ENCODE measurements at places on chromosomes 5 and 9.

DNA sequence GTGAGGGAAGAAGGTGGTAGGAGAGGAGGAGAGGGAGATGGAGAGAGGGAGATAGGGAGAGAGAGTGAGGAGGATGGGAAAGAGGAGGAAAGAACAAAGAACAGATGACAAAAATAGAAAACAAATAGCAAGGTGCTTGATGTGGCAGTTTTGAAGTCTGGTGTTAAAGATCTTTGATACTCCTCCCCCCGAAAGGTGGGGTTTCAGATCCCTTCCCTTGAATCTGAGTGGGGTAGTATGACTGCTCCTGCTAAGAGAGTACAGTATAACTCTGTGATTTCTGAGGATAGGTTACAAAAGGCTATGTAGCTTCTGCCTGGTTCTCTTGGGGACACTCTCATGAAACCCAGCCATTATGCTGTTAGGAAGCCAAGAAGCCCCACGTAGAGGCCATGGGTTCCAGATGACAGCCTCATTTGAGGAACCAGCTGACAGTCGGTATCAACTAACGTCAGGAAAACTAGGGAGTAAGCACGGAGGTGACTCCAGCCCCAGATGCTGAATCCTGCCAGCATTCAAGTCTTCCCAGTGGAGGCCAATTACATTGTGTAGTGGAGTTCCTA, 102.1 kb downstream of the FANCC start:
- no peak for DNase-seq

GRCh38 chr5:95086927-95087815, 197.7 kb downstream of the MCTP1 start:
- DNase-seq: no peak

GRCh38 chr9:134738869-134739659, 97.5 kb downstream of the COL5A1 start:
- DNase-seq: peak; percentile 49

GRCh38 chr9:118992813-118993794, 376.1 kb downstream of the BRINP1 start:
- DNase-seq: no peak

GRCh38 chr5:133254803-133255202, 203.0 kb downstream of the HSPA4 start:
- no peak for DNase-seq

DNA sequence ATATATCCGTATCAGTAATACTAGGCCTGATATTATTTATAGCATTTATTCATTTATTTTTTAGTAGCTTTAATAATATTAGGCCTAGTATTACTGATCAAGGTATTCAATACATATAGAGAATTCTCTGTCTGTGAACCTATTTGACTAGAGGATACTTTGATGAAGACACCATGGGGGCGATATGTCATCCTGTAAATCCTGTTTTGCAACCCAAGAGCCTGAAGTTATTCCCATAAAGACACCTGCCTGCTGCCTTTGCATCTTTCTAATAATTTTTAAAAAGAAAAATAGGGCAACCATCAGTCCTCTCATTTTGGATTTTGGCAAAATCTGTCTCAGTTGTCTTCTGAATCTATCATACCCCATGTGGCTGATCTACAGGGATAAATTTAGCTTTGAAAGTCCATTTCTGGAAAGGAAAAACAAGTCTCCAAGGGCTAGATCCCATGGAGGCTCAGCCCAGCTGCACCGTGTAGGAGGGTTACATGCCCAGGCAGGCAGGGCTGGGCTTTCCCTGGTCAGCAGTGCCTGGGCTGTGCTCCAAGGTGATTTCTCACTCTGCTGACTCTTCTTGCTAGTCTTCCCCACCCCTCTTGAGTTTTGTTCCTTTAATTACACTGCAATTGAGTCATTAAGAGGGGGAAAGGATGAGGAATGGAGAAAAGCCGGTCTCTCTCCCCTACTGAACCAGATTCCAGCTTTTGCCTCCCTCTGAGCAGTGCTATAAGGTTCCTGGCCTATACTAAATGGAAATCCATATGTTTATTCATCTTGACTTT, 169.0 kb downstream of the TRIM32 start:
- DNase-seq: peak; percentile 5

- no peak for DNase-seq
Measured at GRCh38 chr9:114998326-114998725, 67.9 kb upstream of the TNFSF8 start.

GRCh38 chr9:38671372-38671731, 48.6 kb downstream of the FAM240B start:
- DNase-seq: no peak

DNA sequence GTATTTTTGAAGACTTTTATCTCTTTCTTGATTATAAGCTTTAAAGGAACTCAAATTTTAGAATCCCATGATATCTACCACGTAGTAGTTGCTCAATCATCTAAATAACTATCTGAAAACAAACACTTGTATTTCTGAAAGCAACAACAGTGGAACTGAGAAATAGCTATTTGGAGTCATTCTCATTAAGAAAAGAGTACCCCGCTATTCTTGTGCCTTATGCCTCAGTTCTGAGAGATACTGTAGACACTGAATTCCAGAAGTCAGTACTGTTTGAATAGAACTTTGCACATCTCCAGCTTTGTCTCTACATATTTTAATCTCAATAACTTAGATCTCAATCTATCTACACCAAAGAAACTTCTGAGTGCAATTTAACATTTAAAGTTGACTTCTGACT, 11.4 kb downstream of the CHD1 start:
- DNase-seq: no peak

GRCh38 chr5:29588236-29588635, 1605.2 kb upstream of the CDH6 start:
- no peak for DNase-seq

- no peak for DNase-seq
Measured at GRCh38 chr9:16514131-16514530, 356.3 kb downstream of the BNC2 start.

DNA sequence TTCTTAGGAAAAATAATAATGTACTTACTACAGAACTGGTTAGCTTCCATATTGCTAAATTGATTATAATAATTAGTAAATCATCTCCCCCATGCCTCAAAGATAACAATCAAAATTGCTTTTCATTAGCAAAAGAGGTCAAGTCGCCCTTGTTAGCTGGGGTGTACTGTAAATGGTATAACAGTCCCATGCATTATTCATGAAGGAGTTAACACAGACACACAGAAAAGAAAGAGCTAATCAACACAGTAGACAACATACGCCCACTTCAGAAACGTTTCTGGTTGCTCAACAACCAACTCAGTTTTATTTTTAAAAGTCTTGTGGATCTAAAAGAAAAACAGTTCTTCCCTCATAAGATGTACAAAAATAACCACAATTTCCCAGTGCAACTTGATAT, 100.2 kb downstream of the MPDZ start:
- DNase-seq: peak; percentile 24

- no peak for DNase-seq
Measured at GRCh38 chr5:14332746-14333145, 189.6 kb downstream of the TRIO start.

- DNase-seq: no peak
Measured at GRCh38 chr9:134048582-134048968, 19.3 kb downstream of the BRD3 start.

DNA sequence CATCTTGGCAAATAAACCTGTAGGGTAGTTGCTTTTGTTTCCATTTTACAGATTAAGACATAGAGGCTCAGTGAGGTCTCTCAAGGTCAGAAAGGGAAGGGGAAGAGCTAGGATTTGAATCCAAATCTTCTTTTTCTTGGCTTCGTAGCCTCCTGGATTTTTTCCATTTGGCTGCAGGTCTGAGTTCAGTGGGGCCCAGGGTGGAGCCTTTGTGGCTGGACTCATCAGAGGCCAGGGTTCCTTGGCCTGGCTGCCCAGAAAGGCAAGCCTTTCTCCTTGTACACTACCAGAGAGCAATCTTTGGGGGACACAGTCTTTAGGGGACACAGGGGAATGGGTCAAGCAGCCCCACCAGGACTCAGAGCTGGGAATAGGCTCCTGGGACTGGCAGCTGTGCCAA, 10.5 kb upstream of the TRAF1 start:
- no peak for DNase-seq

- DNase-seq: no peak
Measured at GRCh38 chr9:477193-477592, 262.5 kb downstream of the DOCK8 start.

- DNase-seq: no peak
Measured at GRCh38 chr5:127517110-127517479, 345 bp upstream of the PRRC1 start.

GRCh38 chr5:160061770-160062169, 52.8 kb downstream of the TTC1 start:
- peak; percentile 3 for DNase-seq

- DNase-seq: no peak
Measured at GRCh38 chr5:56145106-56145505, 88.0 kb downstream of the ANKRD55 start.

- no peak for DNase-seq
Measured at GRCh38 chr5:14444161-14444560, 137.4 kb upstream of the OTULINL start.

DNA sequence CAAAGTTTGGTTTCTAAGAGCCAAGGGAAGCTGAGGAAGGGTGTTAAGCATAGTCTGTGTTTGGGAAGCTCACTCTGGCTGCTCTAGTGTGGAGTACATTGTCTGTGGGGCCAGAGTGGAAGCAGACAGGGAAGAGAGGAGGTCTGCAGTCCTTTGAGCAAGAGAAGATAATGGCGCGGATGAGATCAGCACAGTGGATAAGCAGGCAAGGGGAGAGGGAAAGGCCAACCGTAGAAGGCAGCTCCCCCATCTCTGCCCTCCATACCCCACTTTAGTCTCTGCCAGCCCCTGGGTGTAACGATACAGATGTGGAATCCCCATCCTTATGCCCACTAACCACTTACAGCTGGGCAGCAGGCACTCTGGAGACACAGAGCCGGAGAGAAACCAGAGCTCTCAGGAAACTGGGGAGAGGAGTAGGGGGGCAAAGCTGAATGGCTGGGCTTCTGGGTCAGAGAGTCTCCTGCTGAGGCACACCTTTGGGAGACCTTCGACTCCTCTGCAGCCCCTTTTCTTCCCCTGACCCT, 75.0 kb downstream of the SLIT3 start:
- DNase-seq: no peak

GRCh38 chr9:14467675-14468374, 153.9 kb upstream of the NFIB start:
- DNase-seq: no peak

GRCh38 chr9:119675951-119676350, 306.7 kb upstream of the BRINP1 start:
- DNase-seq: peak; percentile 79

GRCh38 chr5:85030316-85031084, 645.8 kb upstream of the EDIL3 start:
- DNase-seq: no peak

DNA sequence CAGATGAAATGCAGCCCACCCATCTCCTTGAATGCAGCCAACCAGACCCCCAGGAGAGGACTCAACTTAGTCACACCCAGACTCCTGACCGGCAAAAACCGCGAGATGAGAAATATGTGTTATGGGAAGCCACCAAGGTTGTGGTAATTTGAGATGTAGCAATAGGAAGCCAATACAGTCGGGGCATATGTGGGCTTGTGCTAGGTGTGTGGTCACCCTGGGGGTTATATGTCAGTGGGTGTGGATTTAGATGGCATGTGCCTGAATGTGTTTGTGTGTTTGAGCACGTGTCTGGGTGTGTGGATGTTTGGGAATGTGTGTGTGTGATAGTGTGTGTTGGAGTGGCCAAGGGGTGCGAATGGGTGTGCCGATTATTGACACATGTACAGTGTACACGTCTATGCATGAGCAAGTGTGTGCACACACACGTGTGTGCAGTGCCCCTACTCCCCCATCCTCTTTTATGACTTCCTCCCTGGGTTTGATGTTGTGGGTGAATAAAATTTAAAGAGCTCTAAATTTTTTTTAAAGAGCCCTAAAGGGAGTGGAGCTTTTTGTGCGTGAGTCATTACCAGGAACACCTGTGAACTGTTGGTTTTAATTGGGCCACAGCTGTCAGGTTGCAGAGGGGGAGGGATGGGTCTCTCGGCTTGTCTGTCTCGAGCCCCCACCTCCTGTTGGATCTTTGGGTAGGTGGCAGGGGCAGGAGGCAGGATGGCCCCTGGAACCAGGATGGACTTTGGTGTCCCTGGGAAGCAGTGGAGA, 86.8 kb downstream of the LHX2 start:
- DNase-seq: no peak

- DNase-seq: no peak
Measured at GRCh38 chr5:148848393-148849031, 22.1 kb downstream of the ADRB2 start.

DNA sequence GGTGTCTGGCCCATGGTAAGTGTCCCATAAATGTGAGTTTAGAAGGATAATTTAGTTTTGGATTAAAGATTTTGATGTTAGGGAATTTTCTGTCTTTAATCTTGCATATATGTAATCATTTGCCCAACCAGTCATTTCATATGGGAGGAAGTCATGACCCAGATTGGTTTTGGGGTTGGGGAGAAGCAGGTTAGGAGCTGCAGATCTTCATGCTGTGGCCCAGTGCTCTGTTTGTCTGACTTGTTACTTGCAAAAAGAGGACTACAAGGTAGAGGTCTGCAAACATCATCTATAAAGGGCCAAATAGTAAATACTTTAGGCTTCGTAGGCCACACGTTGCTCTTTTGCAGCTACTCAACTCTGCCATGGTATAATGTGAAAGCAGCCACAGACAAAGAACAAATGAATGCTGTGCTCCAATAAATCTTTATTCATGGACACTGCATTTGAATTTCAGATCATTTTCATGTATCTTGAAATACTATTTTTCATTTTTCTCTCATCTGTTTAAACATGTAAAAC, 16.8 kb downstream of the OSTF1 start:
- DNase-seq: no peak

DNA sequence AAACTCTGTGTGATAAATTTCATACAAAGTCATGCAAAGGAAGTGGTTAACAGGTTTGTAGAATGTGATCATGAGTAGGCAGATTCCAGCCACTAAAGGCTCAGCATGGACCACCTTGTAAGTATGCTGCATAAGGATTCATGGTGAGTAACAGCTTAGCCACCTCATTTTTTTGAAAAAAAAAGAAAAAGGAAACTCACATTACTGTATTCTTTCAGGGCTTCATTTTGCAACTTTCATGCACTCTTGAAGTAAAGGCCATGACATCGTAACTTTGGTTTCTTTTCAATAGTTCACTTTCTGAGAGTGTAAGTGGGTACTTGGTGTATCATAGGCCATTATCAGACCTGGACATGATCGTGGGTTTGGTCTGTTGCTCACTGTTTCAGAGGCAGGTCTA, 175.1 kb downstream of the PCSK1 start:
- DNase-seq: no peak

GRCh38 chr9:78319197-78320029, 22.5 kb downstream of the PSAT1 start:
- no peak for DNase-seq
